ENCODE measurements at places on chromosomes 5 and 9. TPM values are rescaled to one million over a fixed set of nuclear protein-coding genes. Genes with fewer than 3 reads are reported as not detected.
A peak's percentile ranks its signal among the peaks of the same experiment; 100 is the strongest.

The GABRB2 gene
- total RNA-seq, result 0.26 TPM

The EEIG1 gene
- 27.3 TPM for total RNA-seq

The CDKN2B gene
- 1.8 TPM for total RNA-seq

The ANKDD1B gene
- 0.31 TPM for total RNA-seq

The FREM1 gene
- 2.9 TPM for total RNA-seq

The HDHD3 gene
- 8.4 TPM for total RNA-seq

The CTNND2 gene
- total RNA-seq, result 3.6 TPM

The IFNK gene
- not detected for total RNA-seq

The MARCOL gene
- not detected for total RNA-seq

The TLE1 gene
- total RNA-seq, result 79.4 TPM

The PDGFRB gene
- total RNA-seq, result 23.7 TPM

The CARD9 gene
- 0.41 TPM for total RNA-seq

The PIP5KL1 gene
- total RNA-seq, result 2.4 TPM

The TIMD4 gene
- not detected for total RNA-seq

DNA sequence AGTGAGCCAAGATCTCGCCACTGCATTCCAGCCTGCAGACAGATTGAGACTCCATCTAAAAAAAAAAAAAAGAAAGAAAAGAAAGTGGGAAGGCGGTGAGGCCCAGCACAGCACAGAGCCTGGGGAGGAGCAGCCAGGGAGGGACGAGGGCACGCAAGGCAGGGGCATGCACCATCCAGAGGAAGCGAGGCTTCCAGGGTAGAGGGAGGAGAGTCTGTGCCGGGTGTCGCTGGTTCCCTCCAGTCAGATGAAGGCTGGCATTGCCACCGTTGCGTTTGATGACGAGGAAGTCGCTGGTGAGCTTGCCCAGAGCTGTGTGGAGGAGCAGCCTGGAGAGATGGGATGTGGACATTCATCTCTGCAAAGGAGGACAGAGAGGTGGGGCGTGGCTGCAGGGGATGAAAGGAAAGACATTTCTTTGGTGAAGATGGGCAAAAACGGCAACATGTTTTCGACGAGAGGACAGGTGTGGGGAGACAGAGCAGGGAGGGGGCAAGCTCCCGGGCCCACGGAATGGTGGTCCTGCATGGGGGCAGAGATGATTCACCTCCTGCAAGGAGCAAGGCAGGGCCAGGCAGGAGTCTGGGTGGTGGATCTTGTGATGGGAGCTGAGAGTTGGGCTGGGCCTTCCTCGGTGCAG lies 18.6 kb upstream of the OLFM1 start:
- peaks cover 4% of the 10 kb centered on the region for H3K36me3 ChIP-seq
- no peak overlapping the region for H3K27ac ChIP-seq
- DNase-seq, result no peak

- no peaks in the 10 kb centered on the region for H3K36me3 ChIP-seq
- no peak overlapping the region for H3K4me3 ChIP-seq
- no peaks in the 10 kb centered on the region for H3K4me1 ChIP-seq
Observed at GRCh38 chr9:134318941-134319305, 7.3 kb upstream of the RXRA start.

GRCh38 chr5:150141544-150142184 lies 14.0 kb downstream of the PDGFRB start:
- peaks cover 14% of the 10 kb centered on the region for H3K36me3 ChIP-seq
- H3K4me3 ChIP-seq, result no peak overlapping the region
- peaks cover 64% of the 10 kb centered on the region for H3K4me1 ChIP-seq
- peak overlapping the region; percentile 38 for H3K27ac ChIP-seq

- DNase-seq, result no peak
- peaks cover 6% of the 10 kb centered on the region for H3K27me3 ChIP-seq
- H3K4me1 ChIP-seq, result no peaks in the 10 kb centered on the region
- peaks cover 56% of the 10 kb centered on the region for H3K36me3 ChIP-seq
- H3K27ac ChIP-seq, result no peak overlapping the region
Observed at GRCh38 chr5:172402531-172403188, 51.7 kb downstream of the SH3PXD2B start.

DNA sequence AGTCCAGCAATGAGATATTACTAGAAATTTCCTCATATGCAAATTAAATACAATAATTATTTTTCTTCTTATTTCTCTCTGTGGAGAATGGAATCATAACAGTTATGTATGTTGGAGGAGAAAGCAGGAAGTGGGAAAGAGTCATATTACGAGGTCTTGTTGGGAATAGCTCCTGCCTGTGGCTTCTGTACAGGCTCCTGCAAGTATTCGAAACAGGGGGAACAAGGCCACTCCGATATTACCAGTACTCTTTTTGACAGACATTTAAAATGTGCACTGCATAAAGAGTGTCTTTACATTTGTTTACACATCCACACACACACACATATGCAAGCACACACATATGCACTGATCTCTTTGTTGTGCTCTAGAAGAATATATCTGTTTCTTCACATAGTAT lies 812.0 kb upstream of the ZNF608 start:
- H3K27me3 ChIP-seq, result no peaks in the 10 kb centered on the region
- H3K27ac ChIP-seq, result no peak overlapping the region
- no peaks in the 10 kb centered on the region for H3K4me1 ChIP-seq
- DNase-seq, result no peak

DNA sequence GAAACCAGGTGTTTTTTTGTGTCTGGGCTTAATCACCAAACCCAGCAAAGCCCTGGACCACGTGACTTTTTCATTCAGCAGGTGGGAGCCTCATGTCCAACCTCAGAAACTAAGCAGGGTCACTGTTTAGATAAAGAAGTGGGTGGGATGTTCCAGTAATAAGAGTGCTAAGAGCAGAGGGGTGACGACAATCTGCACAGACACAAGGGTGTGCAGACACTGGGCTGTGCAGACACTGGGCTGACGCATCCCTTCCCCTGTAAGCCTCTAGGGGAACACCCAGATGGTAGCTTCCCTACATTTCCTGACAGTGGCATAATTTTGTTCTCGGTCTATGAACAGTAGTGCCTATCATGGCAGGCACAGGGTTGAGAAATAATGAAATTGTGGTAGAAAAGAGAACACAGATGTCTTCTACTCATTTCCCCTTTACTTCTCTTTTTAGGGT lies 85.1 kb downstream of the SAXO1 start:
- H3K4me1 ChIP-seq, result peaks cover 6% of the 10 kb centered on the region
- H3K4me3 ChIP-seq, result no peak overlapping the region
- peaks cover 3% of the 10 kb centered on the region for H3K27me3 ChIP-seq
- H3K36me3 ChIP-seq, result no peaks in the 10 kb centered on the region
- no peak for DNase-seq

- no peak overlapping the region for H3K27ac ChIP-seq
- H3K4me3 ChIP-seq, result no peak overlapping the region
- DNase-seq, result no peak
- peaks cover 1% of the 10 kb centered on the region for H3K27me3 ChIP-seq
Observed at GRCh38 chr5:163360656-163361055, 76.7 kb upstream of the CCNG1 start.

GRCh38 chr5:114636271-114636670 lies 274.4 kb downstream of the KCNN2 start:
- no peak overlapping the region for H3K4me3 ChIP-seq
- peak overlapping the region; percentile 5 for H3K27ac ChIP-seq
- H3K4me1 ChIP-seq, result peaks cover 7% of the 10 kb centered on the region
- no peaks in the 10 kb centered on the region for H3K27me3 ChIP-seq
- no peak for DNase-seq

DNA sequence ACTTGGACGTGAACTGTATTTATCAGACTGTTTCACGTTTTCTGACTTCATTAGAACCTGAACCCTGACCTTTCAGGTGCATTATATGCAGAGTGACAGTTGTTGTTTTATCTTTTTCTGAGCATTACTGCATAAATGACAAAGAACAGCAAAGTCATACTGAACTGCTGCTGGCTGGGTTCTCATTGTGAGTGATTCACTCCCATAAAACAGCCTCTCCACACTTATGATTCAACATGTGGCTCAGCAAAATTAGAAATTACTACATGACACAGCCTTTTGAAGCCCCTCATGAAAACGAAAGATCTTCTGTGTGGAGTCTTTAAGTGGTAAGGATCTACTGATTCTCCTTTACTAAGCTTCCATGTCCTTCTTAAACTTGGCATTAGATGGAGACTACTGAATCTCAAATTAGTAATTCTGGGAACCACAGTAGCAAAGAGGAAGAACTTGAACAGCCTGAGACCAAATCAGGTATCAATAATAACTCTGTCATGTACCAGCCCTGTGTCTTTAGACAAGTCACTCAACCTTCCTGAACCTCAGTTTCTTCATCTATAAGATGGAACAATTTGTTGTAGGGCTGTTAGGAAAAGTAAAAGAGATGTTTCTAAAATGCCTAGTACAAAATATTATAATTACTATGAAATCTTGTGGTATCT lies 172.3 kb upstream of the GNA14 start:
- peaks cover 4% of the 10 kb centered on the region for H3K36me3 ChIP-seq
- DNase-seq, result no peak
- no peak overlapping the region for H3K4me3 ChIP-seq
- H3K27me3 ChIP-seq, result peaks cover 4% of the 10 kb centered on the region

- DNase-seq, result no peak
- H3K27ac ChIP-seq, result peak overlapping the region; percentile 85
- H3K27me3 ChIP-seq, result peaks cover 22% of the 10 kb centered on the region
- H3K4me3 ChIP-seq, result no peak overlapping the region
Observed at GRCh38 chr5:141515141-141515540, 26.3 kb downstream of the PCDHGC5 start.

GRCh38 chr5:118366429-118366828 lies 621.9 kb downstream of the DTWD2 start:
- H3K27ac ChIP-seq, result no peak overlapping the region
- H3K4me3 ChIP-seq, result no peak overlapping the region
- no peaks in the 10 kb centered on the region for H3K4me1 ChIP-seq
- no peaks in the 10 kb centered on the region for H3K36me3 ChIP-seq
- no peaks in the 10 kb centered on the region for H3K27me3 ChIP-seq
- DNase-seq, result no peak

- no peaks in the 10 kb centered on the region for H3K4me1 ChIP-seq
- H3K27me3 ChIP-seq, result no peaks in the 10 kb centered on the region
- no peak overlapping the region for H3K27ac ChIP-seq
- peaks cover 5% of the 10 kb centered on the region for H3K36me3 ChIP-seq
- DNase-seq, result no peak
- H3K4me3 ChIP-seq, result no peak overlapping the region
Observed at GRCh38 chr5:10235350-10235749, 14.3 kb downstream of the ATPSCKMT start.

DNA sequence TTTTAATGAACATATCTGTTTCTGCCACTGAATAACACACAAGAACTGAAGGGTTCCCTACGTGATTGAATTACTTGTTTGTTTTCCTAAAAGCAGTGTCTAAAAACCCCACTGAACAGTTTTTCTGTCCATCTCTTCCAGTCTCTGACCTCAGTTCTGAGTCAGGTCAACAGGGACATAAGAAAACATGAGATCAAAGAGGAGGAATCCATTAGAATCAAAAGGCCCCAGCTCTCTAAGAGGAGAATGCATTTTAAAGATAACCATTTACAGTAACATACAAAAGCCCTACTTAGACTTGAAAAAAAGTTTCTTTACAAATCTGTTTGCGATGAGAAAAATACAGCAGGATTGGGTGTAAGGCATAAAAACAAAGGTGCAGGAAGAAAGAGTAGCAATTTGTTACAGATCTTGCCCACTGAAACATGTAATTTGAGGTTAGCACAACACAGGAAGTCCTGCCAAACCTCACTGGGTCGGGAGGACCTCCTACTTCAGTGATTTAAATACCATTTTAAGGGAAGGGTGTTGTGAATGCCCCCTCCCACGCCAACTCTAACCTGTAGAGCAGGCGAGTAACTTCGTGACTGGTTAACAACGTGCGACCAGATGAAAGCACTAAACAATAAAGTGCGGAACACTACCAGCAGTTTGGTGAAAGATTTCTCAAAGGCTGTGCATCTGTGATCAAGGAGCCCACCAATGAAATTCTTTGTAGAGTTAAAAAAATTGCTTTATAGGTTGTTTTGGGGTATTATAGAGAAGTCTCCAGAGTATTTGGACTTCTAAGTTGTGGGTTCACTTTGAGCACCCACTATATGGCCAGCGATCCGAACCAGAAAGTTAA lies 1.3 kb downstream of the QSOX2 start:
- peak overlapping the region; percentile 93 for H3K4me3 ChIP-seq
- peaks cover 26% of the 10 kb centered on the region for H3K4me1 ChIP-seq
- no peak for DNase-seq
- H3K27ac ChIP-seq, result peak overlapping the region; percentile 65
- peaks cover 10% of the 10 kb centered on the region for H3K27me3 ChIP-seq

GRCh38 chr9:130351343-130351742 lies 85.8 kb downstream of the HMCN2 start:
- peaks cover 16% of the 10 kb centered on the region for H3K27me3 ChIP-seq
- H3K4me3 ChIP-seq, result no peak overlapping the region
- DNase-seq, result no peak
- H3K4me1 ChIP-seq, result peaks cover 8% of the 10 kb centered on the region
- peaks cover 2% of the 10 kb centered on the region for H3K36me3 ChIP-seq

DNA sequence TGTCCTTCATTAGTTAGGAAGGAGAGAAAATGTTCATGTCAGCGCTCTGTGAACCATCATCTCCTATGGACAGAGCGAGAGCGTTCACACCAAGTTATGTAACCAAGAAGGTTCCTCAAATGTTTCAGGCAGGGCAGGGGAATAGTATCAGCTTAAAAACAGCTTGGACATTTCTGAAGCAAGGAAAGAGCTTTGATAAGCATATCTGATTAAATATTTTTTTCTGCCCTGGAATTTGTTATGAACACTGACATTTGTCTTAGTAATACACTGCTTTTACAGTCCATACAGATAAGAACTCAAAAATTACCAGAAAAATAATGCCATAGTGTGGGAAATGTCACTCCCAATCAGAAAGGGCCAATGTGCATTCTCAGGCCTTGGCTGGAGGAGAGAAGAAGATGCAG lies 66.3 kb upstream of the LIFR start:
- H3K27ac ChIP-seq, result no peak overlapping the region
- no peaks in the 10 kb centered on the region for H3K27me3 ChIP-seq
- H3K4me3 ChIP-seq, result no peak overlapping the region
- H3K4me1 ChIP-seq, result peaks cover 7% of the 10 kb centered on the region

Data from endothelial cell (in vitro differentiated cells).